ENCODE measurements at places on chromosomes 5 and 9.
A peak's percentile ranks its signal among the peaks of the same experiment; 100 is the strongest.

GRCh38 chr9:70255486-70255885, 3.3 kb upstream of the SMC5 start:
- DNase-seq = no peak

- peak; percentile 64 for DNase-seq
These were observed 296.8 kb downstream of the PARP8 start for GRCh38 chr5:50962934-50963872.

DNA sequence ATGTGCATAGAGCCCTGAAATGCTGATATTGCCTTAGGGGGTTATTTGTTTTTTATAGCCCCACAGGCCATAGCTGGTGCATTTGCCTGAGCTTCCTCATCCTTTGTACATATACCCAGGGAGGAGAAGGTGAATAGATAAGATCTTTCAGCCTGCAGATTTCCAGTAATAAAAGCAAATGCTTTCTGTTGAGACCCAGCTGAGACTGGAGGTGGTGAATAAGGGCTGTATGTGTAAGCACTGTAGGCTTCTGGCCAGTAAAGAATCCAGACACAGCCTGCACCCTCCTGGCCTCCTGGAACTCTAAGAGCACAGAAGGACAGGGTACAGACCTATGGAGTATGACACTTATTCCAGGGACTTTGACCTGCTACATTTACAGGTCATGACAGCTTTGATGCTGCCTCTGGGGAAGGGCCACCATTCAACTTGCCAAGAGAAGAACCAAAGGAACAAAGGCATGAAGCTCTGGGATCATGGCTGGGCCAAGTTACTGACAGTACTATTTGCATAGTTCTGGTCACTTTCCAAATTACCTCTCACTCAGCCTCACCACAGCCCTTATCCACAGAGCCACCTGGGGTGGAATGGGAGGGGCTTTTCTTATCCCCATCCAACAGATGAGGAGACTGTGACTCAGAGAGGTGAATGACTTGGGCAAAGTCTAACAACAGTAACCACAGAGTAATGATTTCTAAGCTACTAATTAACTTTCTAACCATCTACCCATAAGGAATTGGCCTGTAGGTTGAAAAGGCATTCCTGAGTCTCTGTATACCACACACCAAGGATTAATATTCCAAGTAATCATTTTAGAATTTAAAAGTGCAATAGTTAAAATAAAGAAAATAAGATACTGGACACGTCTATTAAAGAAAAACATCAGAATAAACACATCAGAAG, 604.5 kb upstream of the KLF4 start:
- DNase-seq = no peak

GRCh38 chr9:18366184-18366583, 107.8 kb upstream of the ADAMTSL1 start:
- no peak for DNase-seq

- DNase-seq = no peak
These were observed 1.5 kb downstream of the IGFBPL1 start for GRCh38 chr9:38422555-38423260.

- no peak for DNase-seq
These were observed 110.2 kb downstream of the DAPK1 start for GRCh38 chr9:87607859-87608258.

- no peak for DNase-seq
These were observed 145.9 kb downstream of the PRELID2 start for GRCh38 chr5:145689235-145689634.

GRCh38 chr5:72518001-72518683, 10.9 kb upstream of the ZNF366 start:
- no peak for DNase-seq

GRCh38 chr5:50535393-50535792, 94.3 kb upstream of the EMB start:
- DNase-seq = no peak

DNA sequence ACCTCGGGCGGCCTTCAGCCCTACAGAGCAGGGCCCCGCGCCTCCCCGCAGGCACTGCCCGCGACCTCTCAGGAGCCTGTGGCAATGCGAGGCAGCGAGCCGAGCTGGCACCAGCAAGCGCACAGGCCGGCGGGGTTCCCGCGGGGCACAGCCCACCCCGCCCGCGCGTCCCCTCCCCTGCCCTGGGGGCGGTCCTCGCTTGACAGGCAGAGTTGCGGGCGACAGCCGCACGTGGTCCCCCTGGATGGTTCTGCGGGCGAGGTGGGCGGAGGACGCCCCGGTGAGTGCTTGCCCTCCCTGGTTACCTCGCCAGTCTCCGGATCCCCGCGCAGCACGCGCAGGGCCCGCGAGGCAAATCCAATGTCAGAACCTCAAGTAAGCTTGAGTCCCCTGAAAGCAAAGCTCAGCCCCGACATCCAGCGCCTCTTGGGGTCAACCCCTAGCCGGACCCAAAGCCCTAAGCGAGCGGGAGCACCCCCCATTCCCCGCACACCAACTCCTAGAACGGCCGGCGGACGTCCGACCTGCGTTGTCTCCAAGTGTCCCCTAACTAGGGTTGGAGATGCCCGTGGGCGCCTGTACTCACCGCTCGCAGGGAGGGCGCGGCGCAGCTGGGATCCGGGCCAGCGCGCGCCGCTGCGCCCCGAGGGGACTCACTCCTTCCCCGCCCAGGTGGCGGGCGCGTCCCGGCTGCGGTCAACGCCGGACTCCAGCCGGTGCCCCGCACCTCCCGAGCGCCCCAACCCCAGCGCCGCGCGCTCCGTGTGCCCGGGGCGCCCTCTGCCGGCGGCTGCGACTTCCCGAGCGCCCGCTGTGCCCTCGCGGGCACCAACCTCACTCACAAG, at the start of gene DRD1:
TSS of gene DRD1 (minus strand) at position 123 of the 845 bp plus-strand sequence. CDS start 1,083 bp downstream, outside the sequence.
- peak; percentile 53 for DNase-seq

- DNase-seq = peak; percentile 45
These were observed 21.2 kb downstream of the GNAQ start for GRCh38 chr9:78010445-78010844.

- DNase-seq = no peak
These were observed 10.9 kb downstream of the PTPN3 start for GRCh38 chr9:109487247-109487646.

DNA sequence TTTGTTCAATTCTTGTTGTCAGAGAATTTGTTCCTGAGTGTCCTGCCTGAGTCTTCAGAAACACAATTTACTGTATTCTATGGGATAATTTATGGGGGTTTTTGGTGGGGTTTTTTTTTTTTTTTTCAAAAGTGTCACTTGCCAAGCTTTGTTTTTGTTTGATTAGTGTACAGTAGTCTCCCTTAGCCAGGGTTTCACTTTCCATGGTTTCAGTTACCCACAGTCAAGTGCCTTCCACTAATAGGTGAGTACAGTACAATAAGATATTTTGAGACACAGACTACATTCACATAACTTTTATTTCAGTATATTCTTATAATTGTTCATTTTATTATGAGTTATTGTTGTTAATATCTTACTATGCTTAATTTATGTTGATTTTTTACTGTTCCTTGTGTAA, 25.0 kb upstream of the AUH start:
- DNase-seq = no peak

GRCh38 chr5:115766608-115767007, 49.9 kb downstream of the CDO1 start:
- DNase-seq = no peak

DNA sequence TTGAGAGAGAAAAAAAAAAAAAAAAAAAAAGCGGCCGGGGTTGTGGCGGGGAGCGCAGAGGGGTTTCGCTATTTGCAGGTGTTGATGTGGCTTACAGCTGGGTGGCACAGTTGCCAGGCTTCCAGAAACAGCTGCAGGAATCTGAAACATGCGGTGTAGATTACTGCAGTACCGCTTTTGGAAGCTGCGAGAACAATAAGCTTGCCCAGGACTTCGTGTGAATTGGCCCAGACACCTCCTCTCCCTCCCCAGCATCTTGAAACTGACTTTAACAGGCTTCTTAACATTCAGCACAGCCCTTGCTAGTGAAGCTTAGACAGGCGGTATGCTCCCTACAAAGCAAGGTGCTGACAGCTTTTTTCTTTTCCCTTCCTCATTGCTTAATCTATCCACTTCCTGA, 104.0 kb downstream of the ATP10B start:
- no peak for DNase-seq

GRCh38 chr5:17309462-17309861, 92.0 kb downstream of the BASP1 start:
- no peak for DNase-seq

DNA sequence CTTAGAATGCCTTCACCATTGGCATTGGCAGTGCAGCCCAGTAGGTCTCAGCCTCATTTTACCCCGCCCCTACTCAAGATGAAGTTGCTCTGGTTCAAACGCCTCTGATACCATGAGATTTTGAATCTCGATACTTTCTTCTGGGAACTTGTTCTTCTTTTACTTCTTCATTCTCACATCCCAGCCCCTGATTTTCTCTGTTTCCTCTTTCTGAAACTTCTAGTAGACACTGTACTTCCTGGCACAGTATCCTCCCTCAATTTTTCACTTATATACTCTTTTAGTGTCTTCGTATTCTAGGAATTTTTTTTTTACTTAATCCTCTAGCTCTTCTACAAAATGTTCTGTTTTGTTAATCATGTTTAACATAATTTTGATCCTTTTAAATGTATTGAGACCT, 13.1 kb upstream of the ZNF79 start:
- DNase-seq = no peak

DNA sequence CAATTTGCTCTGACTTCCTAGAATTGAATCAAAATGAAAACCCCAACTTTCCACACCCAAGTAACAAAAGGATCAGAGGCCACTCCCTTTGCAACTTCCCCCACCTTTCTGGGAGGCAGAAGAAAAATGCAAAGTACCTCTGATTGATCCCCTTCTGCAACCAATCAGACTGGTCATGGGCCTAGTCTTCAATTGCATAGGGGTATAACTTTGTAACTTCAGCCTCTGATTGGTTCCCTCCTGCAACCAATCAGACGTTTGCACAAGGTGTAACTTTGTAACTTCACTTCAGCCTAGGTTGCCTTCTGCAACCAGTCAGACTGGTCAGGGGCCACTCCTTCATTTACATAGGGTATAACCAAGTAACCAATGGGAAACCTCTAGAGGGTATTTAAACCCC, 38.3 kb upstream of the CNOT6 start:
- DNase-seq = no peak

- DNase-seq = no peak
These were observed 198.5 kb upstream of the PTGER4 start for GRCh38 chr5:40481241-40481640.

DNA sequence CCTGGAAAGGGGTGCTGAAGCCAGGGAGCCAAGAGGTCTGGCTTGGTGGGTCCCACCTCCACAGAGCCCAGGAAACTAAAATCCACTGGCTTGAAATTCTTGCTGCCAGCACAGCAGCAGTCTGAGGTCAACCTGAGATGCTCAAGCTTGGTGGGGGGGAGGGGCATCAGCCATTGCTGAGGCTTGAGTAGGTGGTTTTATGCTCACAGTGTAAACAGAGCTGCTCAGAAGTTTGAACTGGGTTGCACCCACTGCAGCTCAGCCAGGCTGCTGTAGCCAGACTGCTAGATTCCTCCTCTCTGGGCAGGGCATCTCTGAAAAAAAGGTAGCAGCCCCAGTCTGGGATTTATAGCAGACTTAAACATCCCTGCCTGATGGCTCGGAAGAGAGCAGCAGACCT, 55.5 kb upstream of the FBXL17 start:
- no peak for DNase-seq

DNA sequence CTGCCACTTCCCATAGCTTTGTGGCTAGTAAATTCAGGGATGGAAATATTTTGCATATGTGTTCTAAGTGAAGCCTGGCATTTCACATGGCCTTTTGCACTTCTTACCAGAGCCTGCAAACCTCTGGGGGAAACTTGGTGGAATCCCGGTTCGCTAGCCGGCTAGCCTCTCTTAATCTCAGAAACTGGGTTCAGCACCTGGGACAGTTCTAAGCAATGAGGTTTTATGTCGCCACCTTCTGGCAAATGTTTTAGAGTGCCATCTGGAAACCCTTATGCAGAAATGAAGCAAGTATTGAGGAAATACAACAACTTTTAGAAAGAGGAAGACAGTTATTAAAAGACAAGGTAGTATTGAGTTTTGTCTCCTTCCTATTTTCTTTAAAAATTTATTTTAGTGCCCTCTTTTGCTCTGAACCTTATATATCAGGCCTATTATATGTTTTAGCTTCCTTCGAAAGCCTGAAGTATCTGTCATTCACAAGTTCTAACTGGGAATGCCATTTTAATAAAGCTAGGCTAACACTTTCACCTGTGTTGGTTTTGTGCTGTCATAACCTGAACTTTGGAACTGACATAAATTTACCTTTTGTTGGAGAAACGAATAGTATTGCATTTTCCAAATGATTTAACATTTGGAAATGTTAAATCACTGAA, 963 bp upstream of the HTR1A start:
- DNase-seq = no peak

- DNase-seq = no peak
These were observed 82.4 kb upstream of the TNFAIP8 start for GRCh38 chr5:119273391-119273839.

DNA sequence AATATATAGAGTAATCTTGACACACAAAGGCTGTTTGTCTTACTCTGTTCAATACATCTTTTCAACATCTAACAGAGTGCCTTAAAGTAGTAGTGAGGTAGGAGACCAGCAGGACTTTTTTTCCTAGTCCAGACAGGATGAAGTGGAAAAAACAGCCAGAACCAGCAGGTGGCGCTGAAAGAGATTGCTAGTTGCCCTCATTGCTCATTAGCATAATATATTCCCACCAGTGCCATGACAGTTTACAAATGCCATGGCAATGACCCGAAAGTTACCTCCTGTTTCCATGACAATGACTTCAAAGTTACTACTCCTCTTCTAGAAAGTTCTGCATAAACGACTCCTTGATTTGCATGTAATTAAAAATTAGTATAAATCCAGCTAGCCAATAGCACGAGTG, 387.4 kb downstream of the ACTL7B start:
- DNase-seq = peak; percentile 21

DNA sequence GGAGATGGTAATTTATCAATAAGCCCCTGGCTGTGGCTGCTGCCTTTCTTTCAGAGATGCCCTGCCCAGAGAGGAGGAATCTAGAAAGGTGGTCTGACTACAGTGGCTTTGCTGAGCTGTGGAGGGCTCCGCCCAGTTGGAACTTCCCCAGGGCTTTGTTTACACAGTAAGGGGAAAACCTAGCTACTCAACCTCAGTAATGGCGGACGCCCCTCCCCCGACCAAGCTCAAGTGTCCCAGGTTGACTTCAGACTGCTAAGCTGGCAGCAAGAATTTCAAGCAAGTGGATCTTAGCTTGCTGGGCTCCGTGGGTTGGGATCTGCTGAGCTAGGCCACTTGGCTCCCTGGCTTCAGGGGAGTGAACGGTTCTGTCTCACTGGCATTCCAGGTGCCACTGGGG, 865.4 kb upstream of the ACO1 start:
- DNase-seq = no peak

DNA sequence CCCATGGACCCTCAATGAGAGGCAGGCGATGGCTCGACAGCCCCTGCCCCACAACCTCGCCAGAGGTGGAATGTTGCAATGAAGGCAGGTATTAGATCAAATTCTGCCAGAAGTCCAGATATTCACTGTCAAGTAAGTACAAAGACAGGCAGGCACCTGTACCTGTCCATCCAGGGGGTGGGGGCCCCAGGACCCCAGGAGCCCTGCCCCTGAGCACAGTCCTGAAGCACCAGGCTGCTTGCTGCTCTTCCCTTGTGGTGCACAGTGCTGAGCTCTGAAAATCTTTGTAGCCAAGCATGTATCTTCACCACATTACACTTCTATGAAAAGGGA, 26.2 kb upstream of the HMCN2 start:
- no peak for DNase-seq

- DNase-seq = no peak
These were observed 80.7 kb downstream of the PTPDC1 start for GRCh38 chr9:94164806-94165549.

GRCh38 chr5:139565411-139566305, 4.5 kb downstream of the UBE2D2 start:
- peak; percentile 3 for DNase-seq

GRCh38 chr5:170546282-170546681, 42.5 kb downstream of the KCNIP1 start:
- no peak for DNase-seq

Measured in T-helper 2 cell (primary cell).